ENCODE measurements at places on chromosomes 12 and 14.
A peak's percentile ranks its signal among the peaks of the same experiment; 100 is the strongest.

DNA sequence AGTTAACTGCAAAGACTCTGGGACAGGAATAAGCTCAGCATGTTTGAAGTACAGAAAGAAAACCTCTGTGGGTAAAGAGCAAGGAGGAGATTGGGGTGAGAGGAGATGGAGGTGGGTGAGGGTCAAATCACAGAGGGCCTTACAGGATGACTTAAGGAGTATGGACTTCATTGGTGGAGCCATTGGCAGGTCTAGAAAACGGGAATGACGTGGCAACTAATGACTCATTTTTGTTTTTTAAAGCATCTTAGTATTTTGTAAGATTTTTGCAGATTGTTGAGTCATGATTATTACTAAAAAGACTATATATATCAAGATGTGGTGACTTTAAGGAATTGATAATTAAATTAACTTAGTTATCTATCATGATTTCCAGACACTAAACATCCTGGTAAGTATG lies 18.5 kb downstream of the UTP20 start:
- peak; percentile 57 for DNase-seq

- peak; percentile 8 for DNase-seq
These were observed 4.4 kb downstream of the NACA start for GRCh38 chr12:56720731-56721151.

DNA sequence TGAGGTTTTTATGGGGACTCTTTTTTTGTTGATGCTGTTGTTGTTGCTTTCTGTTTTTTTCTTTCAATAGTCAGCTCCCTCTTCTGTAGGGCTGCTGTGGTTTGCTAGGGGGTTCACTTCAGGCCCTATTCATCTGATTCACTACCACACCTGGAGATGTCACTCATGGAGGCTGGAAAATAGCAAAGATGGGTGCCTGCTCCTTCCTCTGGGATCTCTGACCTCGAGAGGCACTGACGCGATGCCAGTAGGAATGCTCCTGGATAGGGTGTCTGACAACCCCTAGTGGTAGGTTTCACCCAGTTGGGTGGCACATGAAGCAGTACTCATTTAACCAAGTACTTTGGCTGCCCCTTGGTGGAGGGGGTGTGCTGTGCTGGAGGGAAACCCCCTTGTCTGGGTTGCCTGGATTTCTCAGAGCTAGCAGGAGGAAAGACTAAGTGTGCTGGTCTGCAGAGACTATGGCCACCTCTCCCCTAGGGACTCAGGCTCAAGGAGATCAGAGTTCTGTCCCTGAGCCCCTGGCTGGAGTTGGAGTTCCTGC lies 745.5 kb downstream of the TMTC2 start:
- DNase-seq: no peak

DNA sequence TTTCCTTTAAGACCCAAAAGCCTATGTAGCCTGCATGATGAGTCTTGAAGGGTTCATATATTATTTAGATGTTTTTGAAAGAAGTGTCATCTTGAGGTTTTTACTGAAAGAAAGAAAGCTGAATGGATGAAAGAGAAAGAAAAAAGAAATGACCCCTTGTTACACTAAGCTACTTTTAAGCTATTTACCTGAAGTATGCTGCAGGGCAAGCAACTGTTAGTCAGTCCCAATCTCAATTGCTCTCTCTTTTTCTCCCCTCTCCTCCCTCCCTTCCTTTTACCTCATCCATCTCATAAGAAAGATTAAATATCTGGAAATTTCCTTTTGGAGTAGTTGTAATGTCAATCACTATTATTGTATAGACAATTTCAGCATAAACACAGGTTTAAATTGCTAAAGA lies 512.4 kb downstream of the TMTC2 start:
- DNase-seq: no peak

- no peak for DNase-seq
These were observed 87.5 kb upstream of the PDZRN4 start for GRCh38 chr12:41100572-41100971.

GRCh38 chr14:65349100-65349499 lies 63.4 kb upstream of the FUT8 start:
- DNase-seq: no peak

- DNase-seq: no peak
These were observed 794 bp downstream of the HOXC13 start for GRCh38 chr12:53939141-53940108.

DNA sequence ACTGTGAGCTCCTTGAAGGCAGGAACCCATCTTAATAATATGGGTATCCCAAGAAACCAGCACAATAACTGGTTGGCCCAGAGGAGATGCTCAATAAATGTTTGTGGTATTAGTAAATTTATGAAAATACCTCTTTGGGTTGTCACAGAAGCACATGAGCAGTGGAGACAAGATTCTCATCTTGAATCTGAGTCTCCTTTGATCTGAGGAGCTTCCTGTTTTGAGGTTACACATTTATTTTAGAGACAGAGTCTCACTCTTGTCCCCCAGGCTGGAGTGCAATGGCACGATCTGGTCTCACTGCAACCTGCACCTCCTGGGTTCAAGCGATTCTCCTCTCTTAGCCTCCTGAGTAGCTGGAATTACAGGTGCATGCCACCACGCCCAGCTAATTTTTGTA lies 247.4 kb downstream of the NRXN3 start:
- no peak for DNase-seq

- peak; percentile 87 for DNase-seq
These were observed 324.4 kb downstream of the PDZRN4 start for GRCh38 chr12:41512497-41512896.

- no peak for DNase-seq
These were observed 619 bp upstream of the NTN4 start for GRCh38 chr12:95790917-95791849.

GRCh38 chr12:63095369-63095980 lies 55.5 kb downstream of the AVPR1A start:
- DNase-seq: no peak

DNA sequence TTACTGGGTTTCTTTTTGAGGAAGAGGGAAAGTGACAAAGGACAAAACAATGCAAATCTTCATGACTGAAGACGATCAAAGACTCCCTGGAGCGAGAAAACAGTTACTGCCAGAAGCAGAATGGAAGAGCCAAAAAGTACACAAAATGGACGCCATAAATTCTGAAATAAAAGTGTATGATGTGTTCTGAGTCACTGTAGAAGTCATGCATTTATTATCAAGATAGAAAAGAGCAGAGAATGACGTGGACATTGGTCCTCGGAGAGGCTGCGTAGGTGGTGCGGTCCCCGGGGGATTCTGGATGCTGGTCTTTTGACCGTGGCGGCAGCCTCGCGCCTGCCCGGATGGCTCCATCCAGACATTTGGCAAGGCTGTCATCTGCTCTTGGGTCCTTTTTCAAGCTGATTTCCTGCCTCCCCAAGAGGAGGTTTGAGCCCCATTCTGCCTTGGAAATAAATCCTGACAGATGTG lies 52.8 kb downstream of the C14orf132 start:
- DNase-seq: no peak

DNA sequence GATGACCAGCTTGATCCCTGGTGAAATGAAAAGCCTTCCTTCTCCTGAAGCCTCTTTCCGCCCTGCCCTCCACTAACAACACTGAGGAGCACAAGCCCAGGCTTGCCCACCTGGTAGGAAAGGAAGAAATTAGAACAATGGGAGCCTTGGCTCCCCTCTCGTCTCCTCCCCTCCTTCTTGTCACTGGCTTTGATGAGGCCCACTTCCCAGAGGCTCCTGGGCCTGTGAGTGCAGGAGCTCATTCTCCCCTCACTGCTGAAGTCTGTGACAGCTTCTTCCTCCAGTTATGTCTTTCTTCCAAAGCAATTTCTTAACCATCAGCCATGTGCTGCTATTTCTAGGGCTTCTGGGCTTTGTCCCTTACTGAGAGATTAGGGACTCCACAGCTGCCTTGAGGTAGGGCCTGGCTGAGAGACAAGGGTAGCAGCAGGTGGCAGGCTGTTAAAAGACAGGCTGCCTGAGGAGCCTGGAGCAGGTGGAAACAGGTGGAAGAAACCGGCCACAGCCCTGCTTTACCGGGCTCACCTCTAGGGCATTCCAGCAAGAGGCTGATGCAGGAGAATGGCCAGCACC lies 53.6 kb upstream of the SRSF5 start:
- DNase-seq: peak; percentile 55

- DNase-seq: peak; percentile 30
These were observed 33.4 kb downstream of the SLC11A2 start for GRCh38 chr12:50992819-50993218.

DNA sequence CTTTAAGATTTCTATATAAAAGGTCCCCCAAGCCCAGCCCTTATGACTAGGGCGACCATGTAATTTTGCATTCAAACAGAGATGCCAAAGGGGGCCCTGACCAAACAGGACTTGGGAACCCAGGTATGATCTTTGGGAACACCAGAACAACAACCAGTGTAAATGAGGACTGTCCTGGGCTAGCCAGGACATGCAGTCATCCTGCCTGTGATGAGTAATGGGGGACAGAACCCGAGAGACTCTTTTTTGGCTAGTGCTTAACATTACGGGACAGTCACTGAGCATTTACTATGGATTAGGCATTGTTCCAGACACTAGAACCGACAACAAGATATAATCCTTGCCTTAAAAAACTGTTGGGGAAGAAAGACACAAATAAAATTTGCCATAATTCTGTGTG lies 337.3 kb downstream of the CACNA1C start:
- DNase-seq: no peak

GRCh38 chr14:85239791-85240190 lies 290.2 kb upstream of the FLRT2 start:
- no peak for DNase-seq

- no peak for DNase-seq
These were observed 3.7 kb downstream of the NUAK1 start for GRCh38 chr12:106135075-106135474.

DNA sequence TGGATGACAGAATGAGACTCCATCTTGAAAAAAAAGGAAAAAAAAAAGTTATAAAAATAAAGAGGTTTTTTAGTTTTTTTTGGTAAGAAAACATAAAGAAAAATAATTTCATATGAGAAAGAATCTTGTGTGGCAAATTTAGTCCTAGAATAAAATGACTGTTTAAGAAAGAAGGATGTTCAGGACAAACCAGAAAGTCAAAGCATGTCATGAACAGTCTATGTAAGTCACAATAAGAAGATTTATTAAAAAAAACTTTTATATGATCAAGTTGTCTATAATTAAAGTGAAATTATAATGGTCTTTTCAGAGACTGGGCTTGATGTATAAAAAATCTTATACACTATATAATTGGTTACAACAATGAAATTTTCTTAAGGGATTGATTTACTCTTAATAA lies 68.1 kb upstream of the HECTD1 start:
- DNase-seq: no peak

GRCh38 chr14:100546051-100546443 lies 41.2 kb downstream of the BEGAIN start:
- no peak for DNase-seq

DNA sequence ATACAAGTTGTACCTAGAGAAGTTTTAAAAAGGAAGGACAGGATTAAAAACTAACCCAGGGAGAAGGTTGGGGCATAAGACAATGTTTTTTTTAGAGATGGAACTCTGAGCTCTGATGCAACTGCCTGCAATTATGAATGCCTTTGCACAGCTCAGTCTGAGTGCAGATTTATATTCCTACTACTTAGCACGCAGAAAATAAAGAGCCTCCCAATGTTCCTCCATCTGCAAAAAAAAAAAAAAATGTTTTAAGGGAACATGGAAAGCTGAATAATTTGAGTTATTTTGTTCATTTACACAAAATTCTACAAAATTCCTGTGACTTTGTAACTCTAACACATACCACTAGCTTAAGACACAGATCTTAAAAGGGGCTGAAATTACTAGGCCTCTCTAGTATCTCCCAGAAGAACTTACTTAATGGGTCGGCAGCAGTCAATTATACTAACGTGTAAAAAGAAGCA lies 15.7 kb downstream of the CLIP1 start:
- DNase-seq: no peak

- no peak for DNase-seq
These were observed 104.0 kb downstream of the VRK1 start for GRCh38 chr14:96901227-96901626.

- peak; percentile 37 for DNase-seq
These were observed 103.3 kb downstream of the RBM19 start for GRCh38 chr12:113862590-113863454.

Measured in lung microvascular endothelial cell (primary cell).